Spinal cord (tissue), 10 donors: ENCODE measurements at places on chromosomes 3 and 15. TPM values are rescaled to one million over a fixed set of nuclear protein-coding genes. Genes with fewer than 3 reads are reported as not detected.

Gene TRPM1
- total RNA-seq = 0.72 TPM

Gene ADAMTS9
- 62.1 TPM for total RNA-seq

Gene LRRC34
- 13.1 TPM for total RNA-seq

Gene CPEB1
- 5.1 TPM for total RNA-seq

Gene PXYLP1
- total RNA-seq = 33.2 TPM

Gene XIRP1
- total RNA-seq = 0.20 TPM

Gene SLC9A9
- 22.0 TPM for total RNA-seq

Gene PRKCD
- 10.0 TPM for total RNA-seq

Gene MYD88
- 5.1 TPM for total RNA-seq

Gene CFAP91
- 18.3 TPM for total RNA-seq

Gene CCDC54
- 0.30 TPM for total RNA-seq

Gene SST
- total RNA-seq = 29.2 TPM

Gene DNAH1
- total RNA-seq = 9.8 TPM

Gene TMC3
- total RNA-seq = 0.11 TPM

Gene SLC24A5
- 2.3 TPM for total RNA-seq

Gene TMF1
- 41.1 TPM for total RNA-seq

Gene STX19
- total RNA-seq = 0.20 TPM

Gene TGM4
- total RNA-seq = not detected

Gene CCRL2
- 2.5 TPM for total RNA-seq

Gene TYRO3
- 33.7 TPM for total RNA-seq

Gene CPNE9
- 3.3 TPM for total RNA-seq

Gene ATP10A
- total RNA-seq = 4.6 TPM

Gene DAZL
- 0.06 TPM for total RNA-seq

Gene SCAANT1
- not detected for total RNA-seq

Gene HRH1
- 21.3 TPM for total RNA-seq

Gene CLASP2
- total RNA-seq = 197 TPM

Gene EBLN2
- 5.5 TPM for total RNA-seq

Gene SLC27A2
- total RNA-seq = 2.7 TPM

Gene BFSP2
- total RNA-seq = 1.0 TPM

Gene P2RY14
- 8.9 TPM for total RNA-seq

Gene POLQ
- 2.8 TPM for total RNA-seq

Gene CASR
- total RNA-seq = 0.89 TPM

Gene PARP15
- total RNA-seq = 0.55 TPM

Gene GPR149
- 12.7 TPM for total RNA-seq

Gene TLR9
- 0.11 TPM for total RNA-seq

Gene MNS1
- 13.1 TPM for total RNA-seq

Gene DNAH12
- total RNA-seq = 2.8 TPM

Gene CSPG5
- 78.2 TPM for total RNA-seq

Gene CD200
- 26.7 TPM for total RNA-seq

Gene IGSF11
- total RNA-seq = 13.6 TPM

Gene SLC7A14
- 8.2 TPM for total RNA-seq

Gene POTEB3
- total RNA-seq = not detected

Gene SLC6A11
- total RNA-seq = 50.0 TPM

Gene PPM1M
- total RNA-seq = 7.9 TPM

Gene HYAL1
- total RNA-seq = 3.2 TPM
